ENCODE measurements at places on chromosomes 12 and 14.

DNA sequence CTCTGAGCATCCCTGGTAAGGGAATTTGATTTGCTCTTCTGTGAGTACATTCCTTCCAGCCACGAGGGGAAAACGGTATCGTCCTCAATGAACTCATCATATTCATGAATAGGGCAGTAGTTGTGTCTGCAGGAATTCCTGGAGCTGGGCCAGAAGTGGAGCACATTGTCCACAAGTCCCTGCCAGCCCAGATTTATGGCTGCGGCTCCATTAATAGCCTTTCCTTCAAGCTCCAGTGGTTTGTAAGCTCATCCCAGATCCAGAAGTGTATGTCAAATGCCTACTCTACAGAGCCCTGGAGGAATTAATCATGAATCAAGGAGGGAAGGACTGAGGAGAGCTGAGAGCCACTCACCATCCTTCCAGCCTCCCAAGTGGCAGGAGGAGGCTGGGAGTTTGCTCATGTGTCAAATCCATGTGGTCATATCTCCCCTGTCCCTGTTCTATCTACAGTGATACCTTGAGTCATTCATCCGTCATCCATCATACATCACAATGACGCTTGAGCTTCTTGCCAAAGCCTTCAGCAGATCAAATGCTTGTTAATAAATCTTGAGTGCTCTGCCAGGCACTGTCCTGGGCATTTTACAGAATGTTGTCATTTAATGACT, 65.5 kb downstream of the SVOP start:
- DNase-seq, result no peak

GRCh38 chr12:44385964-44386363, 490.2 kb downstream of the NELL2 start:
- DNase-seq, result no peak

DNA sequence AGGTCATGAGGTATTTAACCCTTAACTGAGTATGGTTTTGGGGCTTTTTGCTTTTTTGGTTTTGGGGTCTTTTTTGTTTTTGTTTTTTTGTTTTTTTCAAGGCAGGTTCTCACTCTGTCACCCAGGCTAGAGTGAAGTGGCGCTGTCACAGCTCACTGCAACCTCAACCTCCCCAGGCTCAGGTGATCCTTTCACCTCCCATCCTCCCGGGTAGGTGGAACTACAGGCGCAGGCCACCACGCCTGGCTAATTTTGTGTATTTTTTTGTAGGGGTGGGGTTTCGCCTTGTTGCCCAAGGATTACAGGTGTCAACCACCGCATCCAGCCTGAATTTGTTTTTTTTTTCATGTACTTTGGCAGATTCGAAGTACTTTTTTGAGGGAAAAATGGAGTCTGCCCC, 19.9 kb downstream of the RAP1B start:
- DNase-seq, result no peak

GRCh38 chr12:104439137-104439536, 17.6 kb upstream of the CHST11 start:
- no peak for DNase-seq

DNA sequence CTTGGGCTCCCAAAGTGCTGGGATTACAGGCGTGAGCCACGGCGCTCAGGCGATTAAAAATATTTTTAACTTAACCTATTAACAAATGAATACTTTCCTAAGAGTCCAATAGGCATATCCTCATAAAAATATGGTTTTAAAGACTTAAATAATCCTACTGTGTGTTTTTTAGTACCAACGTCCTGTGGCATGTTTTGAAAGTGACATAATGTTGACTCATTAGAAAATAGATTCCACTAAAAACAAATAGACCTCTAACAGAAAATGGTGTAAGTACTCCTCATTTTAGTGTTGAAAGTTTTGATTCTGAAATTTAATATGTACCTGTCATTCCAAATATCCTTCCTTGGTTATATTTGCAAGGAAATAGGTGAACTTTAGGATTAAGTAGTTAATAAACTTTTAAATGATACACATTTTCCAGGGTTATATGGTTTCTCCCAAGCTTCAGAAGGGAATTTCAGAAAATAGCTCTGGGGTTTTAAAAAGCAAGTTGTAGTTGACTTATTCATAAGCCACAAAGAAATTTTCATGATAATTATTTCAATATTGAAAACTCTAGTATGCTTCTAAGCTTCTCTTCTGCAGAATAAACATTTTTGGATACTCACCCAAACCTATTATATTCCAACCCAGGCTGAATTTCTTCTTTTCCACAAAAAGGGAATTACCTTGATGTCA, 12.1 kb upstream of the LUM start:
- DNase-seq, result no peak

DNA sequence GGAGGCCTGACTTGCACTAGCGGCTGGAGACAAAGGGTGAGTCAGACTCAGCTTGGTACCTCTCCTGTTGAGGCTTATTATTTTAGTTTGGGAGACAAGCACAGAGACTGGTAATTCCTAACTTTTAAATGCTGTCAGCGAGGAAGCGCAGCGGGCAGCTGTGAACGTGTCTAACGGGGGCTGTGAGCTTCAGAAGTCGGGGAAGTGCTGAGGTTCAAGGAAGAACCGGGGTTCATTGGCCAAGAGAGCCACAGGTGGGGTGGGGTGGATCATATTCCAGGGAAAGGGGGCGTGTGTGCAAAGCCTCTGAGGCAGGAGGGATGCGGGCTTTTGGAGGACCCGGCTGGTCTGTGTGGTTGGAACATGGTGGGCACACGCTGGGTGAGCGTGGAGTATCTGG, 36.1 kb upstream of the ADGRD1 start:
- no peak for DNase-seq

Measured in neural crest cell (in vitro differentiated cells).